ENCODE measurements at places on chromosomes 1 and 21.

DNA sequence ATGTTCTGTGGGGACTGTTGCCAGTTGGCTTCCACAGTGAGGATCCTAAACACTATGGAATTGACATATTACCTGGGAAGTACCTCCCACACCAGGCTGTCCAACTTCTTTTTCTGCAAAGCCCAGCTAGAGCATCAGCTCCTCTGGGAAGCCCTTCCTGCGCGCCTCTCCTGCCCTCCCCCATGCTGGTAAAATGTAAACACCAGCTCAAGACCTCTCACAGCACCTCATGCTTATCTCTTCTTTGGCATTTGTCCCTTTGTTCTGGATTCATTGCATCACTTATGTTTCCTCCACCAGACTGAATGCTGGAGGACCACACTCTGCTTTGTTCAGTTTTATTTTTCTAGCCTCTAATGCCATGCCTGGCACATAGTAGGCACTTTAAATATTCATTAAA, 172.1 kb downstream of the HHAT start:
- DNase-seq: peak; percentile 32

GRCh38 chr1:46718340-46718726, 581 bp downstream of the EFCAB14 start:
- DNase-seq: no peak

GRCh38 chr1:117565745-117566455, 39.9 kb upstream of the TENT5C start:
- DNase-seq: no peak

DNA sequence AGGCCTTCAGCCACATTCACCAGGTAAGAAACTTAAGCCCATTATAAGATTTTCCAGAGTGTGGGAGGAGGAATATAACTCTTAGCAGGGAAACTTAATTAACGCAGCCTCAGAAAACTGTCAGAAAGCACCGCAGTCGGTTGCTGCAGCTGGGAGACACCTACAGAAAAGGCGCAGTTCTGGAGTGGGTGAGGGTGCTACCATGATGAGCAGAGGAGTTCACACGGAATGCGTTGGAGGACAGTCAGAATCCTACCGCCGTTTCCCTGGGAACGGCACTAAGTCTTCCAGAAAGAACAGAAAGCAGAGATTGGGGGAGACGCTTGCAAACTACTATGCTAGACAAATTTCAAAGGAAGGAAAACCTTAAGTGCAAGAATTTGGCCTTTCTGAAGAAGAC, 6.4 kb downstream of the ACTN2 start:
- DNase-seq: no peak

- DNase-seq: peak; percentile 52
Measured at GRCh38 chr1:10457875-10458274, 8.0 kb downstream of the CORT start.

DNA sequence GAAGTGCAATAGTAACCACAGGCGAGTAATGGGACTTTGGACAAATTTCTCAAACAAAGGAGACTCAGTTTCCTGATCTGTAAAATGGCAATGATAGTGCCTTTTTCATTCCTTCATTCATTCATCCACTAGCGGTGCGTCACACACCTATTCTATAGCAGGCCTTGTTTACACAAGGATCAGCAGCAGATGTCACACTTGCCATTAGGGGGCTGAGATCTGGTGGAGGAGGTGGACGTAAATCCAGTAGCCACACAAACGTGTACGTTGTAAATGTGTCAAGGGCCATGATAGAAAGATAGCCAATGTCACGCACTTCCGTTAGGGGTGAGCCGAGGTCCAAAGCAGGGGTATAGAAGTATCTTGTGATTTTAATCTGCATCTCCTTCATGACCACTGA, 34.2 kb downstream of the SERINC2 start:
- DNase-seq: no peak

DNA sequence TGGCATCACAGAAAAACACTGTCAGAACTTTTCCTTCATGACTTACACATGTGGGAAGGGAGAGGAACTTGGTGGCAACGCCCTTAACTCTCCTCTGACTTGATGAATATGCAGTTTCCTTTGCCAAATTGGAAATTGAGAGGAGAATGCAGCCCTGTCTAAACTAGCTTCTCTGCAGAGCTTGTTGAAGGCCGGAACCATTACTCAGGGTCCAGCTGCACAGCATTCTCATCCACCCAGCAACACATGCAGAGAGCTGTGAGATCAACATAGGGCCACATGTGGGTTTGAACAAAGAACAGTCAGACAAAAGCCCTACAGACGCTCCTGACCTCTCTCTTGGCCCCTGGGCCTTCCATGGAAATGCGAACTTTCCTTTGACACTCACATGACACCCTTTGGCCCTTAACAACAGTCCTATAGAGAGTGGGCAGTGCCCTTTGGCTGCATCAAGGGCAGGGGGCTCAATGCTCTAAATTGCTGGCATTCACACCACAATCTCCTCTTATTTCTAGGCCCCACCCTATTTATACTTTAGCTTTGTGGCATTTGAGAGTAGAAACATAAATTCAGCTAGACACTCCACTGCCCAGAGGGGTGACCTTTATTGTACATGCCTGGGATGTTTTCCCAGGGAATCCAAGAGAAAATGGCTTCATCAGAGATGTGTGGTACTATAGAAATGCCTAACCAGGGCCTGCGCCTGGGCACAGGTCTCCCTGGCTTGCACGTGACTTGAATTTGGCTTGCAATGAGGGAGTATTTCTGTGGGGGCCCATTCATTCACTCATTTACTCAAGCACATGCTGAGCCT, 64.4 kb downstream of the CDC7 start:
- DNase-seq: no peak

DNA sequence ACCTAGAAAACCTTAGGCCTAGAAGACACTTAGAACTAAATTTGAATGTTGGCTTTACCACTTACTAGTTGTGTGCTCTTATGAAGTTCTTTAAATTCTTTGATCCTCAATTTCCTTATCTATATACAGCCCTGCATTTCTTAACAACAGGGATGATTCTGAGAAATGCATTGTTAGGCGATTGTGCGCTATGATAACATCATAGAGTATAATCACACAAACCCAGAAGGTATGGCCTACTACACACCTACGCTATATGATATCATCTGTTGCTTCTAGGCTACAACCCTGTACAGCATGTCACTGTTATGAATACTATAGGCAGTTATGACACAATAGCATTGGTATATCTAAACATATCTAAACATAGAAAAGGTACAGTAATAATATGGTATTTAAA, 137.4 kb downstream of the CHD1L start:
- no peak for DNase-seq

DNA sequence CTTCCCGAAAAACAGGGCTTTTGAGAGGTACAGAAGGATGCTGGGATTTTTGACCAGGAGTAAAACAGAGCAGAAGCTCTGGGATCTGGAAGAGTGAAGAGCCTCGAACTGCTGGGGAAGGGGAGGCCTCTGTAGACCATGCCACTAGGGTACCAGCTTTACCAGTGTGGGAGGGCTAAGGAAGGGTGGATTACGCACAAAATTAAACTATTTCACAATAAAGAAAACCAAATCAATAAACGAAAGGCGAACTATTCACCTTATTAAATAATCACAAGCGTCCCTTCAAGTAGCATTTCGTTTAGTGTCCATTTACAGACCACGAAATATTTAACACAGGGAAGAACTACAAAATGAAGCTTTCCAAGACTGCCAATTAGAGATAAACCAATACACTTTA, 723 bp downstream of the CZIB start:
- no peak for DNase-seq

DNA sequence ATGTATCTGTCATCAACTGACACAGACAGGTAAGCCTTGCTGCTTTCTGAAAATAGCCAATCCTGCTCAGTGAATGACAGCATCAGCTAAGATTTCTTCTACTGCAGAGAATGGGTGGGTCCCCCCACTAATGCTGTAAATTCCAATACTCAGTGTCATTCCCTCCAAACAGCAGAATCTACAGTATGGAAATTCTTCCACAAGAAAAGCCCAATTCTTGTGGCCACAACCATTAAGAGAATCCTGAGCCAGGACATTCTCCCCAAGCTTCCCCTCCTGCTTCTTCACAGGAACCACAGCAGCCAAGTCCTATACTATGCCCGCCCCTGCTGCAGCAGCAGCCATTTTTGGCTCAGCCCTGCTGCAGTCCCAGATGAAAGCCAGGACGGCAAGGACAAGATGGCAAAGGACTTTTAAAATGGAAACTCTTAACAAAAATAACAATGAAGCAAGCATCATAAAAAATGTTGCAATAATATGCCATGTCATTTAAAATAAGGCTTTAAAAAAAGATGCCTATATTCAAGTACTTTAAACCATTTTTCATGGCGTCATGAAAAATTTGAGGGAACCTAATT, 26.8 kb downstream of the EIF4G3 start:
- DNase-seq: peak; percentile 87

DNA sequence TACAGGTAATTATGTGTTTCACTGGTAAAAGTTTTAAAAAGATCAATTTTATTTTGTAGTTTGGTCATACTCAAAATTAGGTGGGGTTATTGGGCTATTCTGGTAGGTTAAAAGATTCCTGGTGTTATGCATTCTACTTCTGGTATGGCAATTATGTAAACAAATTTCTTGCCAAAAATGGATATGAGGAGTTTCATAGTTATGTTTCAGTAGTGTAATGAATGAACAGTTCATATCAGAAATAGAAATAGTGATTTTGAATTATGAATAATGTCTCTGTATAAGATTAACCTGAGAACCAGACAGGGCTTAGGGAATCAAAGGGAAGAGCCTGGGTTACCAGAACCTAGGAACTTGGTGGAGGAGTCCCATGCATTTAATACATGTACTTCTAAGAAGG, 15.9 kb downstream of the ATF6 start:
- DNase-seq: no peak

DNA sequence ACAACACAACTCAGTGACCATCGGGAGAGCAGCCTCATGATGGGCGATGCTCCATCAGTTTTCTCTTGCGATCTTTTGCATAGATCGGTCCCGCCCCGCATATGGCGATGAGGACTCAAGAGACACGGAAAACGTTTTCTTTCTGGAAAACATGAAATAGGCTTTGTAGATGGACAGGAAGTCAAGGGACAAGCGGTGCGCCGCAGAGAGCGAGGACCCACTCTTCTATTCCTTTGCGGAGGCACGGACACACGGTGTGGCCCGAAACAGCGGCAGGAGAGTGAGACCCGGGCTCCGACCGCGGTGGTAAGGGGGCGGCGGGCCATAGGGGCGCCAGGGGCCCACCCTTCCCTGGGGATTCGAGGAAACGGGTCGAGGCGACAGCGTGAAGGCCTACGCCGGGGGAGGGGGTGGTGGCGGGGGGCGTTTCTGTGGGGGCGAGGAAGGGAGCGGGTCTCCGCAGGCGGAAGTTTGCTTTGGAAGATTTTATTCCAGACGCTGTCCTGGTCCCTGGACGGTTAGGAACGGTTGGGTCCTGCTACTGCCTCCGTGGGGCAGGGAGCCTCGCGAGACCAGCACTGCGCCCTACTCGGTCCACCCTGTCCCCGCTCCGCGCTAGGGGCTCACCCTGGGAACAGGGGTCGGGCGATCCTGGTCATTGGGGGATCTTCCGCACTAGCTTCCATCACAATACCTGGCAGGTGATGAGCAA, 796 bp upstream of the TDRKH start:
- no peak for DNase-seq

GRCh38 chr1:53683986-53684740, 54.8 kb downstream of the GLIS1 start:
- no peak for DNase-seq

- DNase-seq: peak; percentile 23
Measured at GRCh38 chr1:197618061-197618460, 157.2 kb downstream of the DENND1B start.
